ENCODE measurements at places on chromosomes 5 and 9. TPM values are rescaled to one million over a fixed set of nuclear protein-coding genes. Genes with fewer than 3 reads are reported as not detected.

OR1J2 gene
- total RNA-seq, result not detected

ZNF462 gene
- 18.8 TPM for total RNA-seq

FBP1 gene
- total RNA-seq, result not detected

FSD1L gene
- 2.9 TPM for total RNA-seq

LCN12 gene
- not detected for total RNA-seq

ZDHHC11 gene
- 0.36 TPM for total RNA-seq

DNA sequence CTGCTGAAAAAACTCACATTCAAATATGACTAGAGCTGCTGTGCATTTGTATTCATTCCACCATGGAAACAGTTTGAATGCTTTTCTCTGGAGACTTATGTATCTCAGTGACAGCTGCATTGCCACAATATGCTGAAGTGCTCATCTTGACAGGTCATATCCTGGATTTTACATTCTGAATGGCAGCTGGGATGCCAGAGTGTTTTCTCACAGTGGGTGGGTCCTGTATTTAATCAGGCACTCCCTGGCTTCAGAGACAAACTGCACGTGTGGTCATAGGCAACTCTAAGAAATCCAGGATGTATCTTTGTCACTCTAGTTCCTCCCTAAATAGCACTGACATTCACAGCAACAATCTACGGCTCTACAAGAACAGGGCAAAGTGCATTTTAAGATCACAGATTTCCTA is 75.6 kb downstream of the ST8SIA4 start:
- no peak for DNase-seq

DNA sequence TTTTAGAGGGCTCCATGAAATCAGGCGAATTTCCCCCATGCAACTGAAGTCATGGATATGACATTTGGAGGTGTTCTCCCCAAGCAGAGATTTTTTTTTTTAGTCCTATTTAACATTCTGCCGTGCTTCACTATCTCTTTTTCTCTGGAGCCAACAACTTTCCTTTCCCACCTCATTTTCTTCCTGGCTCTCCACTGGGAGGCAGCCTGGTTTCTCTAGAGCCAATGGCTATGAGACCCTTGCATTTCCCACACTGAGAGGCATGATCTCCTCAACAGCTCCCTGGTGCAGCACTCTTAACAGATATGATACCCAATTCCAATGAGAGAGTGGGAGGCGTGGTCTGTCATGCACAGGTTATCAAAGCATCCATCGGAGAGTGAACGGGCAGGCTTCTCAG is 310.8 kb downstream of the DRD1 start:
- no peak for DNase-seq

- peak; percentile 36 for DNase-seq
These were observed 16.4 kb upstream of the C5orf58 start for GRCh38 chr5:170216257-170216864.

GRCh38 chr5:102554082-102554481 is 55.3 kb upstream of the SLCO6A1 start:
- DNase-seq, result no peak

DNA sequence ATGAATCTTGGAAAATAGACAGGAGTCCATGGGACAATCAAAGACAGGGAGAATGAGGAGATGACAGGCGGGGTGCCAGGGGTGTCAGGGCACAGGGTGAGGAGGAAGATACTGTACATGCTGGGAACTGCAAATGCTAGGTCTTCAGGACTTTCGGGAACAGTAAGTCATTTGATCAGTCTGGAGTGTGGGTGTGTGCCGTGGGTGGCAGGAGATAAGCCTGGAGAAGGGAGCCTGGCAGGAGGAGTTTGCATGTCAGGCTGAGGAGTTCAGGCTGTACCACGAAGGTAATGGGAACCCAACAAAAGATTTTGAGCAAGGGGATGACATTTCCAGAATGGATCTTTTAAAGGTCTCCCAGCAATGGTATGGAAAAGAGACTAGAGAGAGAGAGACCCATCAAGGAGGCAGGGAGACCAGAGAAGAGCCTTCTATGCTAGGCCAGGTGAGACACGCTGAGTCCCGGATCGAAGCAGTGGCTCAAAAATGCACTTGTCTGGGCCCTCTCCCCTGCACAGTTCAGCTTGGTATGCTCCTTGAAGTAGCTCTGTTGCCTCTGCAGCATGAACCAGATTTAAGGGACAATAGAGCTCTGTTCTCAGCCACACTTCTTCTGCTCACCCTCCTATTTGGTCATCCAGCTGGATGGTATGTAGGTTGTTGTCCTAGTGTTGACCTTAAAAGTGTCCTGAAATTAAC is 77.0 kb upstream of the FER start:
- DNase-seq, result no peak

GRCh38 chr5:160930406-160930805 is 78.4 kb upstream of the ATP10B start:
- no peak for DNase-seq

DNA sequence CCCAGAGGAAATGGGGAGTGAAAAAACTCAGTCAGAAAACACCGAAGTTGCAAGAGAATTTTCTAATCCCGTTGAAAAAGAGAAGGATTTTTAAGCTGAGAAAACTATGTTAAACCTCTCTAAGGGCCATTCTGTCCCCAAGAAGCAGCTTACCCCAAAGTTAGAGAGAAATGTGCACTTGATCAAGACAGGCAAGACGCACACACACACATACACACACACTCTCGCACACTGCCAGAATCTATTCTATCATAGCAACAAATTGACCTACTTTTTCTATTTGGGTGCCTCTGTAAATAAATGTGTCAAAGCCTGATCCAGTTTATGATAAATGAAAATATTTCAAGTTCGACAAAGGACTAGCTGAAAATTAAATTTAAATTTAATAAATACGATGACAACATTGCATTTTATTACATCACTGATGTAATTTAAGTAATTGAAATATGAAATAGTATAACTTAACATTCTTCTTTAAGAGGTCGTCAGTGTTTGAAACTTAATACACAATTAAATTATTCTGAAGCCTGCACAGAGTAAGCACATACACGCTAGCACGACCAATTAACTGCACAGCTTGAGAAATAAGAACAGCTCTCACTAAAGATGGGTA is 5.9 kb downstream of the NFIL3 start:
- no peak for DNase-seq

- DNase-seq, result no peak
These were observed 91.2 kb downstream of the PDZD2 start for GRCh38 chr5:31730139-31730538.

GRCh38 chr9:107838766-107839165 is 349.2 kb upstream of the KLF4 start:
- no peak for DNase-seq

GRCh38 chr9:135979547-135980166 is 18.5 kb upstream of the UBAC1 start:
- no peak for DNase-seq

- DNase-seq, result no peak
These were observed 141.7 kb downstream of the GADD45G start for GRCh38 chr9:89746385-89747116.

GRCh38 chr5:61632064-61632463 is 300.0 kb downstream of the ZSWIM6 start:
- DNase-seq, result no peak

GRCh38 chr5:115857626-115858349 is 16.1 kb downstream of the AP3S1 start:
- DNase-seq, result peak; percentile 35

- DNase-seq, result peak; percentile 100
These were observed 100.6 kb downstream of the ANGPTL2 start for GRCh38 chr9:127021664-127022363.

DNA sequence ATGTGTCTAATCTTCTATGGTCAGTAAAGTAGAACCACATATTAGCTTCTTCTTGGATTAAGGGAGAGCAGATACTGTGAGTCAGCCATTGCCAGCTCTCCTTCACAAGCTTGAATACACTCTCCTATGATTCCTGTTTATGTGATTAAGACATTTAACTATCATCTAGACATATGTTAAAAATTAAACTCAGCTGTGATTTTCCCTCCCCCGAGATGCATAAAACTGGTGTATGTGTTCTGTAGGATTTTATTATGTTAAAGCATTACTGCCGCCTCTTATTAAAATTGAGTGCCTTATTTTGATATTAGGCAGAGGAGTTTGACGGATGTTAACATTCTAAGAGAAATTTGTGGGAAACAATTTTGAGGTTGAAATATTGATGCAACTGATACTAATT is 114.6 kb downstream of the ACTBL2 start:
- DNase-seq, result peak; percentile 68

GRCh38 chr5:40364441-40364840 is 315.3 kb upstream of the PTGER4 start:
- DNase-seq, result no peak
